Left cardiac atrium (tissue), 4 donors: ENCODE measurements at places on chromosomes 5 and 9.

DNA sequence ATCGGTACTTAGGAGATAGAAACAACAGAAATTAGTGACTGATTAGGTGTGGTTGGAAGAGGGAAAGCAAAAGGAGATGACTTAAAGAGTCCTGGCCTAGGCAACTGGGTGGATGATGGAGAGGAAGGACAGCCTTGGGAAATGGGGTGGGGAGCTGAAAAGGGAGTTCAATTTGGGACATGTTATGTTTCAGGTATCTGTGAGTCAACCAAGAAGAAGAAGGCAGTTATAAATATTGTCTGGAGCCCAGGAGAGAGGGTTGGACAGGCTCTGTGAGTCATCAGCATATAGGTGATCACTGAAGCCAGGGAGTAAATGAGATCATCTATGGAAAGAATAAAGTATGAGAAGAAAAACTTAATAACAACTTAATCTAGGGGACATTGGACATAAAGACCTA, 357.7 kb downstream of the NPR3 start:
- DNase-seq, result no peak

- no peak for DNase-seq
These were observed 86.1 kb downstream of the SV2C start for GRCh38 chr5:76169146-76169905.

- no peak for DNase-seq
These were observed 4.3 kb downstream of the GRHPR start for GRCh38 chr9:37426846-37427245.

DNA sequence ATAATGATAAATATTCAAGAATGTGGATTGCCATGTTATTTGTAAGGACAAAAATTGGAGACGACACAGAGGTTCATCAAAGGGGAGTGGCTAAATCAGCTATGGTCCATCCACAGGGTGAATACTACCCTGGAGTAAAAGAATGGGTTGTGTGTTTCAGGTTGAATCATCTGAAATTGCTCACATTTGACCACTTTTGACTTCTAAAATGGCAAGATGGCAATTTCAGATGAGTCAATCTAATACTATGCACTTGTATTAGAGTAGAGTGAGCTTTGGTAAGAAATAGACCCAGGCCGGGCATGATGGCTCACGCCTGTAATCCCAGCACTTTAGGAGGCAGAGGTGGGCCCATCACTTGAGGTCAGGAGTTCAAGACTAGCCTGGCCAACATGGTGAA, 131.8 kb downstream of the GAPVD1 start:
- DNase-seq, result no peak

GRCh38 chr5:68339921-68340321, 124.4 kb downstream of the PIK3R1 start:
- no peak for DNase-seq

DNA sequence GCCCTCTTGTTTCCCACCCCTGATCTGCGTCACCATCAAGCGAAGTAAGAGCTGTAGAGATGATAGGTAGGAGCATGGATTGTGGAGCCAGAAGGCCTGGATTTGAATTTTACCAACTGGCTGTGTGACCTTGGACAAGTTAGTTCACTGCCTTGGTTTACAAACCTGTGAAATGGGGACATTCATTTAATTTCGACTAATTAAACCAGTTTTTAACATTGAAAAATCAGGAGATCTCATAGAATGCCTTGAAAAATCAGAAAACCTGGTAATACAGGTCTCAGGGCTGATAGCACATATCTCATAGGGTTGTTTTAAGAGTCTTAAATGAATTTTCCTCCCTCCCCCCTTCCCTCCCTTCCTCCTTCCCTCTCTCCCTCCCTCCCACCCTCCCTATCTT, 38.8 kb downstream of the STC2 start:
- no peak for DNase-seq

DNA sequence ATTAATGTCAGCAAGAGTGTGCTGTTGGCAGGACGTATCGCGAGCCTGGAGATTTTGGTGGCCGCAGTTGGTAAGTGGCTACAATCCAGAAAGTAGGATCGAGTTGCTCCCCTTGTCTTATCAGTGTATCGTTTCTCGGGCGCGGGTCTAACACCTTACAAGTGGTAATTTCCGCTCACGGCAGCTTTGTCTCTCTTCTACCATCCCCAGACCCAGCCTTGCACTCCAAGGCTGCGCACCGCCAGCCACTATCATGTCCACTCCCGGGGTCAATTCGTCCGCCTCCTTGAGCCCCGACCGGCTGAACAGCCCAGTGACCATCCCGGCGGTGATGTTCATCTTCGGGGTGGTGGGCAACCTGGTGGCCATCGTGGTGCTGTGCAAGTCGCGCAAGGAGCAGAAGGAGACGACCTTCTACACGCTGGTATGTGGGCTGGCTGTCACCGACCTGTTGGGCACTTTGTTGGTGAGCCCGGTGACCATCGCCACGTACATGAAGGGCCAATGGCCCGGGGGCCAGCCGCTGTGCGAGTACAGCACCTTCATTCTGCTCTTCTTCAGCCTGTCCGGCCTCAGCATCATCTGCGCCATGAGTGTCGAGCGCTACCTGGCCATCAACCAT, 1.1 kb downstream of the PTGER4 start:
- DNase-seq, result peak; percentile 24

GRCh38 chr5:40494631-40495236, 185.0 kb upstream of the PTGER4 start:
- no peak for DNase-seq

DNA sequence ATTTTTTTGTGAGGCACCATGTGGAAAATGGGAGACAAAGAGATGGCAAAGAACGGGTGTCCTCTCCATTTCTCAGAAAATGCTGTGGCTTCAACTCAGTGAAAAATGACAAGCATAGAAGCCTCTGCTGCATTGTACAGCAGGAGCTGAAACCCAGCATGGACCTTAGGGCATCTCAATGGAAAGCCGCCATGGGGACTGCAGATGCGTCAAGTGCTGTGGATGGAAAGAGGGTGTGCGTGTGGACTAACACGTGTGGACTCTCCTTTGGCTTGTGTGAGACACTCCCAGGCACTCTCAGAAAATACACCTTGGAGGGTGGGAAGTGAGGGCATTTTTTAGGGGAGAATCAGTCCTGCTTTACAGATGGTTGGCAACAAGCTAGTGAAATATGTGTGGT, 2.2 kb upstream of the GLRX start:
- no peak for DNase-seq

- DNase-seq, result no peak
These were observed 19.6 kb downstream of the TJP2 start for GRCh38 chr9:69193685-69194032.
